ENCODE measurements at places on chromosomes 11 and 22. TPM values are rescaled to one million over a fixed set of nuclear protein-coding genes. Genes with fewer than 3 reads are reported as not detected.
A peak's percentile ranks its signal among the peaks of the same experiment; 100 is the strongest.

- no peak for DNase-seq
Measured at GRCh38 chr22:22945195-22945594, 57.6 kb downstream of the IGLL5 start.

DNA sequence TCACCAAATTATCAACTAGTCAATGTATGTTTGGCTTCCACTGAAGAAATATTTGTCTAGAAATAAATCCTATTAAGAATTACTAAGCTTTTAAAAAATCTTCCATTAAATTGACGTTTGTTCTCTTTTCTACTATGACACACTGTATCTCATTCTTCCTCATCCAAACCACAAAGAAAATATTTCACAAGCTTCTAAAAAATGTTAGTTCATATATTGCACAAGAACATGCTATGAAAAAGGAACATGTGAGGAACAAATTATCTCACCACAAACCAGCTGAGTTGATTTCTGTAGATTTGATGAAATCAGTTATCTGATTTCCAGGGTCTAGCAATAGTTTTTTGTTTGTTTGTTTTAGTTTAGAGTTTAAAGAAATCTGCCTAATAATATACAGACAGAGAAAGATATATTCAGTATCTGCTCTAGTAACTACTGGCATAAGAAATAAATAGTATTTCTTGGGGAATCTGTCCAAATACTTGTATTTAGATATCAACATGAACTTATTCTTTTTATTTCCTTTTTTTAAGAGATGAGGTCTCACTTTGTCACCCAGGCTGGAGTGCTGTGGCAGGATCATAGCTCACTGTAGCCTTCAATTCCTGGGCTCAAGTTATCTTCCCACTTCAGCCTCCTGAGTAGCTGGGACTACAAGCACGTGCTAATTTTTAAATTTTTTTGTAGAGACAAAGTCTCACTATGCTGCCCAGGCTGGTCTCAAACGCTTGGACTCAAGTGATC, 161.7 kb downstream of the ATG16L2 start:
- DNase-seq, result no peak

- DNase-seq, result no peak
Measured at GRCh38 chr11:12815129-12815480, 140.9 kb downstream of the TEAD1 start.

- no peak for DNase-seq
Measured at GRCh38 chr11:2296913-2297622, 4.7 kb downstream of the C11orf21 start.

The GRIK4 gene
- not detected for total RNA-seq

DNA sequence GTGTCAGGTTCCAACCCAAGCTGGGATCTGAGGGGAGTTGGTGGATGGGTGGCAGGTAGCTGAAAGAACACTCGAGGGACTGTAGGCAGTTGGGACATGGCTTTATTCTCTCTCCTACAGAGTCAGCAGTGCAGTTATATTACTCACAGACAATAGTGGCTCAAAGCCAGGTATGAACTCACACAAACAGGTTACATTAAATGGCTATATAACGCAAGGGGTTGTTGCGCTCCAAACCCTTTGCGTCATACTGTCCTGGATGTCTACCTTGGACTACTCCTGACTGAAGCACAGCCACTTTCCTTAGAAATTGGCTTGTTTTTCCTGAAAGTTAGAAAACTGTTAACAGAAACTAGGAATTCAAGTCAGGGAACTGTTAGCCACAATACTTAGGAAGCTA, 66.4 kb upstream of the OR4B1 start:
- no peak for DNase-seq

DNA sequence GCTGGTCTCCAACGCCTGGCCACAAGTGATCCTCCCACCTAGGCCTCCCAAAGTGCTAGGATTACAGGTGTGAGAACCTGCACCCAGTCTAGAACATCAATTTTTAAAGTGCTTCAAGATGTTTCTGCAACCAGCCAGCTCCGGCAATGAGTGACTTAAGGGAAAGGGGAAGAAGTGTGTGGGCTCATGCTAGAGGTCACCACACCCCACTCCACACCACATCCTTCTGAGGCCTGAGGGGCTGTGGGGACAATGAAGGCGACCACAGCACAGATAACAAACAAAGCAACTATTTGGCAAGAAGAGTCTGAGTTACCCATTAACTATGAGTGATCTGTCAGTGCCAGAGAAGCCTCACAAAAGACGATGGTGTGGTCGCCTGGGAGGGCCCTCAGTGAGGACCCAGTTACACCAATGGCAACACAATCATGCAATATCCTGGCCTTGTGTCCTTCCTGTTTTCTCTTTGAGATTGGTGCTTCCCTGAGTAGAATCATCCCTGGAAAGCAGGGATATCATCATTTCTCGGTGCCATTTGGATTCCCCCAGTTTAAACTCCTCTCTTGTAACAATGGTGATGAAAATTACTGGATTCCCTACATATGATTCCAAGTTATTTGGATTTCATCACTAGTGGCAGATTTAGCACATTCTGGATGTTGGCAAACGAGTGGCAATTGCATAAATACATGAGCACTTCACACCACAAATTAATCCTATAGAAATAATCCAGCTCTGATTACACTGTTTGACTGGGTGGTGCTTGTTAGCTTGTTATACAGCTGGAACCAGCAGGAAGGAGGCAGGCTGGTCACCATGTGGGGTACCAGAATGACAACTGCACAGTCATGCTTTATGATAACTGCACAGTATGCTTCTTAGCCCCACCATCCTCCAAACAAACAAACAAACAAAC, 18.4 kb downstream of the ABTB2 start:
- DNase-seq, result no peak

DNA sequence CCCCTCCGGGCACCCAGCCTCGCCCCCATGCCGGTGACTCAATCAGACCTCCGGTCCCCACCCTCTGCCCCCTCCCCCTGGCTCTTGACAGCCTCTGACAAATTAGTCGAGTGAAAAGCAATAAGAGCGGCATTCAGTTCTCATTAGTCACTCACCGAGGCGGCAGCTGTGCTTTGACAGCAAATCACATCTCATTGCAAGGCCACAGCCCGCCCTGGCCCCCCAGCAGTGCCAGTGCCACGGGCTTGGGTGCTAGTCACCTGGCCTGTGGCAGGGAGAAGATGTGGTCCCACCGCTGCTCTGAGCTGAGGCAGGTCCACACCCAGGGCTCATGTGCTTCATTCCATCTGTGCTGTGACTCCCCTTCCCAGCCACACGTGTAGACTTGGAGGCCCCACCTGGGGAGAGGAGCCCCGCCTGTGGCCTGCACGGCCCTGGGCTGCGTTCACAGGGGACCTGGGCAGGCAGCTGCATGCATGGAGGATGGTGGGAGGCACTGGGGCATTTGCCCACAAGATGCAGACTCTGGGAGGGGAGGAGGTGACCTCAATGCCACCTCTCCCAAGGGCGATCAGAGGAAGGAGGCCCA, 7.4 kb upstream of the TH start:
- DNase-seq, result peak; percentile 63

- DNase-seq, result peak; percentile 40
Measured at GRCh38 chr22:20203552-20204201, 52.8 kb upstream of the CCDC188 start.

The LIMK2 gene
- 5.3 TPM for total RNA-seq

GRCh38 chr22:32205974-32206773, 1.3 kb upstream of the RFPL2 start:
- DNase-seq, result no peak

GRCh38 chr22:38657045-38657909, 839 bp downstream of the CBY1 start:
- no peak for DNase-seq

DNA sequence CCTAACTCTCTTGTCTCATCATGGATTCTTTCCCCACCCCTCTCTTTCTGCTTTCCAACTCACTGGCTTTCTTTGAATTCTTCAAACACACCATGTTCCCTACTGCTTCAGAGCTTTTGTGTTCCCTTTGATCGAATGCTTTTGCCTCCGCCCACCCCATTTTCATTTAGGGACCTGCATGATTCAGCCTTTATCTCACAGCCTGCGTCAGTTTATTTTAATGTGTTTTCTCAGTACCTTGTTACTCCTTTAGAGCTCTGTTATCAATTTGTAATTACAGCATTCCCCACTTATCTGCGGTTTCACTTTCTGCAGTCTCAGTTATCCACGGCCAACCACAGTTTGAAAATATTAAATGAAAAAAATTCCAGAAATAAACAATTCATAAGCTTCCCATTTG, 451.3 kb downstream of the METTL15 start:
- DNase-seq, result no peak

The LRRC74B gene
- not detected for total RNA-seq

The PACSIN3 gene
- total RNA-seq, result 92.5 TPM

All from MG63 (cell line).